ENCODE measurements at places on chromosomes 2 and 18. TPM values are rescaled to one million over a fixed set of nuclear protein-coding genes. Genes with fewer than 3 reads are reported as not detected.
A peak's percentile ranks its signal among the peaks of the same experiment; 100 is the strongest.

The CD226 gene
- not detected for total RNA-seq

DNA sequence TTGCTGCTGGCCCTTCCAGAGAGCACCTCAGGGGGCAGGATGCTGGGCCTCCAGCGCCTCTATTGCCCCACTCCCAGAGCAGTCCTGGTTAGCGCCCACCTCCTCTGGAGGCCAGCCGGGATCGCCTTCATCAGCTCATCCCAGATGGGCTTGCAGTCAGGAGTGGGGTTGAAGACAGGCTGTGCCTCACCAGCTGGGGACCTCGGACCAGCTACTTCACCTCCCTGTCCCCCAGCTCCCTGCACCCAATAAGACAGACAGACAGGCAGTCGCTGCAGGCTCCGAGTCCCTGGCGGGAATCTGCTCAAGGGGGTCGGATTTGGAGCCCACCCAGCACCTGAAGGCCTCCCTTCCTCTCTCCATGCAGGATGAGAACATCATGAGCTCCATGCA lies 18.9 kb upstream of the FAHD2A start:
- DNase-seq: no peak

GRCh38 chr18:77132369-77133050 lies at the start of gene MBP:
MBP (minus strand) TSS chr18:77132783; CDS start chr18:77105261, 27,522 bp downstream.
- DNase-seq: peak; percentile 39

The DGUOK gene
- 75.0 TPM for total RNA-seq

DNA sequence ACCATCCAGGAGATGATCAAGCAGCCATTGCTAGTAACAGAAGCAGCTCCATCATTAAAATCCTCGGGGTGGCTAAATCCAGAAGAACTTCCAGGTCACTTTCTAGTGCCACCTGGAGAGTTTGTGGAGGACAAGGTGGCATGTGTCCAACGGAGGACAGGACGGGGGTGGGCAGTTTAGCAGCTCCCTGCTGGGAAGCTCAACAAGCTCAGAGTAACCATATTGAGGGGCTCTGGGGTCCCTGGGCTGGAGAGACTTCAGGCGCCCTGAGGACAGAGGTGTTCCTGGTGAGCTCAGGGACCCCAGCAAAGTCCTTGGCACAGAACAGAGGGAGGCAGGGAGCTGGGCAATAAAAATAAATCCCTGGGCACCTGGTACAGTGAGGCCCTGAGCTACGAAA lies 140.0 kb upstream of the FHL2 start:
- no peak for DNase-seq

GRCh38 chr18:71036783-71037182 lies 747.9 kb downstream of the SOCS6 start:
- peak; percentile 64 for DNase-seq

The ZNF519 gene
- 8.0 TPM for total RNA-seq

GRCh38 chr2:8676921-8677645 lies 4.8 kb upstream of the ID2 start:
- no peak for DNase-seq

DNA sequence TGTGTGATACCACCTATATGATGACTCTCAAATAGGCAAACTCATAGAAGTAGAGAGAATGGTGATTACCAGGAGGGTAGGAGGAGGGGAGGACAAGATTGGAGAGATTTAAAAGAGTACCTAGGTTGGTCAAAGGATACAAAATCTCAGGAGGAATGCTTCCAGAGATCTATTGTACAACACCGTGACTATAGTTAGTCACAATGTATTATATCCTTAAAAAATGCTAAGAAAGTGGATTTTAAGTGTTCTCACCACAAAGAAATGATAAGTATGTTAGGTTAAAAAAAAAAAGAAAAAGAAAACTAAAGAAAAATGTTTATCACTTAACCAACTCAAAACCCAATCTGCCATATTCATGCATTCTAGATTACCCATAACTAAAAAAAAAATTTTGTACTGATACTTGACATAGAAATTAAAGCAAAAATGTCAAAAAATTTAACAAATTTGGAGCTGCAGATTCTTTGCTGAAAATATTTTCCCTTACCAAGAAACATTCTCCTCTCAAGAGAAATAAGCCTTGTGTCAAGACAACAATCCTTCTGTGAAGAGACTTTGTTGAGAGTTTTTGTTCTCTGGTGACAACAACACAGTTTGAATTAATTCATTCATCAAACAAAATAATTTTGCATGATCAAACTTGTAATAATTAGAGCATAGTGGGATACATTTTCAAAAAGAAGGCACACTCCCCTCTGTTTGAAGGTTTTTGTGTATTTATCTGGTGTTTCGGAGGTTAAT lies 213.1 kb downstream of the DNER start:
- DNase-seq: no peak

DNA sequence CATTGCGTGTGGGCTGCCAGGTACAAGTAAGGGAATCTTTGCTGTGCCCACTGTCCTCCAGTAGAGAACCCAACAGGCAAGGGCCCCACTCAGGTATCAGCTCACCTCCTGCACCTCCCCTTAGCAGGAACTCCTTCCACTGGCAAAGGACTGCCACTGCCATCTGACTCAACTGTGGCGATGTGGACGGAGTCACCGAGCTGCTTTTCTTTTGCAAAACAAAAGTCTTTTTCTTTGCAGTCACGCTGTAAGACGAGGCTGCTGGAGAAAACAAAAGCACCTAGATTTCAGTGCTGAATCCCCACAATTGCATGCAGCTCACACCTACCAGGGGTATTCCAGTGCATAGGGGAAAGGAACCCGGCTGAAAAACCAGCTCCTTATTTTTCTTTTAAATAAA lies 7.9 kb downstream of the MTERF4 start:
- no peak for DNase-seq

The TFCP2L1 gene
- not detected for total RNA-seq

DNA sequence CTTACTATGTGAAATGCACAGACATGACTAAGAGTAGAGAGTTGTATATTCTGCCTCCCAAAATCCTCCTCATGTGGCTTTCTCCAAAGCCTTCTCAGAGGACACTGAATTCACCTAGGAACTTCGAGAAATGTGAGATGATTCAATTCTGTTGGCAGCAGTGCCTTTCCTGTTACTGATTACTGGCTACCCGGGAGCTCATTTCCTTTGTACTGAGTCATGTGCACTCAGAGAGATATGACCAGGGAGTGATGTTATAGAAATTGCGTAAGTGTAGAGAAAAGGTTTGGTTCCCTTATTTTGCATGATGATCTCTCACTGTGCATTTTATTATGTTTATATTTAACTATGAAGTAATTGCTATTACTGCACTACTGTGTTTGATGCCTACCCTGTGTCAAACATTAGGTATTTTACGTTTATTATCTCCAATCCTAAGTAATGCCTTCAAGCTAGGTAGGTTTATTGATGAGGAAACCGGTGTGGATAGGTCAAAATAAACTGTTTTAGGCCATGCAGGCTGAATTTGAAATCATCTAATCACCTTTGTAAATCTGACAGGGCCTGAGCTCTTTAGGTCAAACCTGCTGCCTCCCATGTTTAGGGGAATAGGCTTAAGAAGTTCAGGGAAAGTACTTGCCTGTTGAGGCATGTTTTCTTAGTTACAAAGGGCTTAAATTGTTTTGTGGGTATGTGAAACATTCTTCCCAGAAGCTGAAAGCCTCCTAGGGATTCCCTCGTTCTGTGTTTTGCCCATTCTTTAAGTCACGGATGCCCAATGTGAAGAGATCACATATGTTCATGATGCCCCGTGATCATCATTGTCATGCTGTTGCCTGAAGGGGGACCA lies 86.8 kb downstream of the FMNL2 start:
- peak; percentile 93 for DNase-seq

DNA sequence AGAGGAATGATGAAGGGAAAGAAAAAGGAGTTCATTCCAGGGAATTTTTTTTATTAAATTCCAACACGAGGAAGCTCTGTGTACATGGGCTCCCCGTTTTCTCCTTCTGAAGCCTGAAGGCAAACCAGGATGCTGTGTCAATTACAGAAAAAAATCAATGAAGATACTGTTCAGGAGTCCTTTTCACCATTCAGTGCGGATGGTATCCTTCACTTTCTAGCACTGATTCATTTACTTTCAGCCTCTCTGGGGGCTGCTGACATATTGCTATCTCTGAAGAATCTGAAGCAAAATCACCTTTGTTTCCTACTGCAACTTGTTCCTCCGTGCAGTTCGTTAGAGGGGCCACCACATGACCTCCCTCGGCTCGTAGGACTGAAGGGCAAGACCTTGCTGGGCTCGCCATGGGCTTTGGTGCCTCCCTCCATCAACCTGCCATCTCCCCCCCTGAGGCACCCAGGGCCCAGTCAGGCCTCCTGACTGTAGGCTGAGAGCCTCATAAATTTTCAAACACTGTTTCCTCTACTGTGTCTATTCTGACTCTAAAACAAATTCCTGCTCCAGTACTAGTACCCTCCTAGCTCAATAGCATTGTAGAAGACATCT lies 25.5 kb upstream of the ST8SIA3 start:
- no peak for DNase-seq

DNA sequence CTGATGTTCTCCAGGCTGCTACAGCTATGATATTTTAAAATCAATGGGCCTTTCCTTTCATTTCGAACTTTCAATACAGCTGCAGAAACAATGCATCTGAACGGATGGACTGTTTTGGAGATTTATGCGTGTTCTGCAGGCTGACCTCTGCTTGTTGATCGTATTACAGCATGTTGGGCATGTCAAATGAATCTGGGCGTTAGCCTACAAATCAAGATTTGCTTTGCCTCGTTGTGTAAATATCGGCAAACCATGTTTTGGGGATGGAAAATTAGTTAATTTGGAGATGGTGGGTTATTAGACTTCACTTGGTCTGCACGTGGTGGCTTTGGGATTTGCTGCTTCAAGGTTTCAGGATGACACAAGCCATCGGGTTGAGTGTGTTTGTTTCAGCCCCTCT lies 129.3 kb downstream of the AGAP1 start:
- no peak for DNase-seq

DNA sequence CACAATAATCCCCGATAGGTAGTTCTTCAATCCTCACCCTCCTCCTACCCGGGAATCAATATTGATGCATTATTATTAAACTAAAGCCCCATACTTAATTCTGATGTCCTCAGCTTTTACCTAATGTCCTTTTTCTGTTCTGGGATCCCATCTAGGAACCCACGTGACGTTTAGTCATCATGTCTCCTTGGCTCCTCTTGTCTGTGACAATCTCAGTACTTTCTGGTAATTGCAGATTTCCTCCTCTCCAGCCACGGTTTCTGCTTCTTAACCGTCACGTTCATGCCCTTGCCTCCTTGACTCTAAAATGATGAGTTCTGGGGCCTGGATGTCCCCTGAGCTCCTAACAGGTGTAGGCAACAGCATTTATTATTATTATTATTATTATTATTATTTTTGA lies 2.9 kb upstream of the DGKD start:
- DNase-seq: peak; percentile 49

DNA sequence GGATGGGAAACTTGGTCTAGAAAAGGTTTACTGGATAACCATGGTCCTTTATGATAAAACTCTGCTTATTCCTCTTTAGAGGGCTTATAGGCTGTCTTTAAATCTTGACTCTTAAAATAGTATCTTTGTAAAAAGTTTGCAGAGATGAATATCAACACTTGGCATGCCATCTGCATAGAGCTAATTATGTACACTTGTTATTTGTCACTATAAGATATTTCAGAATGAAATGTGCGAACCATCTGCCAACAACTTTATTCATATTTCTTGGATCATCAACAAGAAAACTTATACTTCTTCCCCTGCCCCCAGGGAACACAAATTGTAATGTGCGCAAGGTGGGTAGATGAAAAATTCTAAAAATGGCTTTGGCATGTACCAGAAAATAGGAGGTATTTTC lies 653.0 kb upstream of the CHAC2 start:
- DNase-seq: no peak

The NRP2 gene
- 69.1 TPM for total RNA-seq

DNA sequence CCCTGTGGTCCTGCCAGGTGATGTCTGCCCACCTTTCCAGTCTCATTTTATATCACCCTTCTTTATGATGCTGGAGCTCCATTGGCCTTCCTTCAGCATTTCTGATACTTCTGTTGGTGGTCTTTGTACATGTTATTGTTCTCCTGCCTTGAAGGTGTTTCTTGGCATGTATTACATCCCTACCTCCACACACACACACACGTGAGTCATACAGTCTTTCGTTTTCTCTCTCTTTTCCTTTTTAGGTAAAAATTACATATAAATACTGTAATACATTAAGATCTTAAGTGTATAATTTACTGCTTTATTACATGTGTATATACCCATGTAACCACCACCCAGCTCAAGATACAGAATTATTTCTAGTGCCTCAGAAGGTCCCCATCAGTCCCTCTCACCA lies 10.2 kb upstream of the ADGRF3 start:
- no peak for DNase-seq

The CXCR1 gene
- total RNA-seq: not detected

DNA sequence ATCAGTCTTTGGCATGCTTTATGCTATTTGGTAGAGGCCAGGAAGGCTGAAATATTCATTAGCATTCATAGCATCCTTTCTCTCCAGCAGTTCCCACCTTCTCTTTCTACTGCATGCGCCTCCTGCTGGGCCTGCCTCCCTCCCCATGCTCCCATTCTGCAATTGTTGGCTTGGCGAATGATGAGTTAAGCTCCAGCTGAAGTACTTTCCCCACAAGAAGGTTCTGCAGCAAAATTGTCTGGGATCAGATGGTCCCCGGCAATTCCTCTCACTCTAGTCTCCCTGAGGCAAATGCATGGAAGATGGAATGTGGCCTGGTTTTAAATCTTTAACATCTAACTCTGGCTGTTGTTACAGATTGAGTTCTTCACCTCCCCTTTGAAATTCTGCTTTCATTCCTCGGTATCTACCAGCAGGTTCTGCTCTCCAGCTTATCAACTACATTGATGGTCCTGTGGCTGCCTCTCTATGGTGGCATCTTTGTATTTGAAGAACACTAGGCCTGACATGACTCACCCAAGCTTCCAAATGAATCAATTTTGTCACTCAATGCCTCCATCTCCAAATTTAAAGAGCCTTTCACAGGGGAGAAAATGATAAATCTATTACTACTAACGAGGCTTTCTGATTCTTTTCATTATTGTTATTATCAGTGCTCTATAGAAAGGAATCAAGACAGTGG lies 55.9 kb downstream of the KCTD18 start:
- DNase-seq: no peak

- DNase-seq: no peak
These were observed 1816.1 kb upstream of the LRRTM1 start for GRCh38 chr2:82120654-82121053.

GRCh38 chr2:207567671-207568070 lies 37.9 kb downstream of the CREB1 start:
- DNase-seq: no peak

DNA sequence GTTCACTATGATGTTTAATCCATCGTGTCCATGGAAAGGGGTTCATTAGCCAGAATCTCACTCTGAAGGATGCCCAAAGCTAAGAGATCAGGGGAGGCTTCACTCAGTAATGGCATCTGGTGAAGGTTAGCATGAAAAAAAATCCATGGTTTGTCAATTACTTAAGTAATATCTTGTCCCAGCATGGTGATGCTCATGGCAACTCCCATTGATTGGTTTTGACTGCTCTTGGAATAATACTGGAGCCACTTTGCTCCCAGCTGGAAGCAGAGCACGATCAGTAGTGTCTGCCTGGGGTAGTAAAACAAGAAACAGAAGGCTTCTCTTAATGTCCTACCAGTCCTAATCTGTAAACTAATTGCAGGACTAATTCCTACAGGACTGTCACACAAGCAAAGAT lies 799.4 kb downstream of the CNTNAP5 start:
- DNase-seq: no peak

- no peak for DNase-seq
These were observed 70.2 kb downstream of the CDH19 start for GRCh38 chr18:66533693-66534092.

All from Caki2 (cell line).